ENCODE measurements at places on chromosomes 5 and 9.
A peak's percentile ranks its signal among the peaks of the same experiment; 100 is the strongest.

- no peak for DNase-seq
Observed at GRCh38 chr9:109499631-109500410, 1.7 kb upstream of the PTPN3 start.

GRCh38 chr9:107674721-107675277 lies 185.2 kb upstream of the KLF4 start:
- DNase-seq: peak; percentile 95

- no peak for DNase-seq
Observed at GRCh38 chr9:93177676-93178075, 6.3 kb upstream of the WNK2 start.

DNA sequence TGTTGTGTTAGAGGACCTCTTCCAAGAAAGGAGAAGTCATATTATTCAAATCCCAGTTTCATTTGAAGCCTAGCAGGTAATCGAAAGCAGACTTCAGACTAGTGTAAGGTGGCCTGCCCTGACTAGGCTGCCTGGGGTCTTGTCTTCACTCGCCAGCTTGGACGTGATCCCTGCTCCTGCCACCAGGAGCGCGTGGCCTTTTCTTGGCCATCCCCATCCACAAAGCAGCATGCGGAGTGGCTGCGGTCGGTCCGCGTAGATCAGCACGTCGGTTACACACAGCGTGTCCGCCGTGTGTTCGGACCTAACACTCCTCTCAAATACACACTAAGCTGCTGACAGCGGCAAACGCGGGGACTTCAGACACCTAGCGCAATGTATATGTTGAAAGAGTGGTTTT lies 37.3 kb downstream of the CFAP77 start:
- DNase-seq: no peak

DNA sequence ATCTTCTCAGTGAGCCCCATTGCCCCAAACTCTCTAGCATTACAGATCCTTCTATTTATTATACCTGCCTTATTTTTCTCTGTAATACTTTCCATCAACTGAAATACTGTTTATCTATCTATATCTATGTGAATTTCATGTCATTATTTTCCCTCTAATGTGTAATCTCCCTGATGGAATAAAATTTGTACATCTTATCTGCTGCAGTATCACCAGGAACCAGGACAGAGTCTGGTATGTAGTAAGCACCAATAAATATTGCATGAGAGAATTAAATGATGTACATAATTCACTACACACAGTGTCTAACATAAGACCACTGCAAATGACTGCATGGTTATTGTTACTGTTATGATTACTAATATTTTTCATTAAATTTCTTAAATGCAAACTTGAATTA lies 759.1 kb downstream of the PRELID2 start:
- no peak for DNase-seq

- no peak for DNase-seq
Observed at GRCh38 chr5:4879075-4879474, 261.1 kb upstream of the ADAMTS16 start.

DNA sequence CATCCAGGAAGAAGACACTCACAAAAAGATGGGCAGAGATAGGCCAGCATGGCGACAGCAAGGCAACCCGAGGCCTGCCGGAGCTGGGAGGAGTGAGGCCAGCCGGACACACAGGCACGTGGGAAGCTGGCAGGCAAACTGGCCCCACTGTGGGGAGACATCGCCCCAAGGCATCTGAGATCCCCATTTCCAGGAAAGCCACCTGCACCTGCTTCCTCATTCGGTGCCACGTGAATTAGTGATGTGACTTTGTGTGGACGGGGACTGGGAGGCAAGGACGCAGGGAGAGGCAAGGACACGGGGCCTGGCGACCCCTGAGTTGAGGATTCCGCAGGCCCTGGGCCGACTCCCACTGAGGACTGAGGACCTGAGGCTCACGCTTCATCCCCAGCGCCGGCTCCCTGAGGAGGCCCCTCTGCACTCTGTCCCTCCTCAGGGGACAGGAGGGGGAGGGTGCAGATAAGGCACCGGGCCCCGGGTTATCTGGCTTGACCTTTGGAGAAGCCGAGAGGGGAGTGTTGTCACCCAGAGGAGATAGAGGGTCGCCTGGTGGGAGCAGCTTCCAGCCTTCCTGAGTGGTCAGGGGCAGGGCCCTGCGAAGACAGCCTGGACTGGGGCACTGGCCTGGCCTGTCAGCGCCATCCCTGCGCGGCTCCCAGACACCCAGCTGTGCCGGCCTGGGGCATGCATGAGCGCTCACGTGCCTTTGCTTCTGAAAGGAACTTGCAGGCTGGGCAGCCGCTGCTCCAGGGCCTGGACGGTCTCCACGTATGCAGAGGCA lies 39.7 kb downstream of the NDUFS6 start:
- no peak for DNase-seq

DNA sequence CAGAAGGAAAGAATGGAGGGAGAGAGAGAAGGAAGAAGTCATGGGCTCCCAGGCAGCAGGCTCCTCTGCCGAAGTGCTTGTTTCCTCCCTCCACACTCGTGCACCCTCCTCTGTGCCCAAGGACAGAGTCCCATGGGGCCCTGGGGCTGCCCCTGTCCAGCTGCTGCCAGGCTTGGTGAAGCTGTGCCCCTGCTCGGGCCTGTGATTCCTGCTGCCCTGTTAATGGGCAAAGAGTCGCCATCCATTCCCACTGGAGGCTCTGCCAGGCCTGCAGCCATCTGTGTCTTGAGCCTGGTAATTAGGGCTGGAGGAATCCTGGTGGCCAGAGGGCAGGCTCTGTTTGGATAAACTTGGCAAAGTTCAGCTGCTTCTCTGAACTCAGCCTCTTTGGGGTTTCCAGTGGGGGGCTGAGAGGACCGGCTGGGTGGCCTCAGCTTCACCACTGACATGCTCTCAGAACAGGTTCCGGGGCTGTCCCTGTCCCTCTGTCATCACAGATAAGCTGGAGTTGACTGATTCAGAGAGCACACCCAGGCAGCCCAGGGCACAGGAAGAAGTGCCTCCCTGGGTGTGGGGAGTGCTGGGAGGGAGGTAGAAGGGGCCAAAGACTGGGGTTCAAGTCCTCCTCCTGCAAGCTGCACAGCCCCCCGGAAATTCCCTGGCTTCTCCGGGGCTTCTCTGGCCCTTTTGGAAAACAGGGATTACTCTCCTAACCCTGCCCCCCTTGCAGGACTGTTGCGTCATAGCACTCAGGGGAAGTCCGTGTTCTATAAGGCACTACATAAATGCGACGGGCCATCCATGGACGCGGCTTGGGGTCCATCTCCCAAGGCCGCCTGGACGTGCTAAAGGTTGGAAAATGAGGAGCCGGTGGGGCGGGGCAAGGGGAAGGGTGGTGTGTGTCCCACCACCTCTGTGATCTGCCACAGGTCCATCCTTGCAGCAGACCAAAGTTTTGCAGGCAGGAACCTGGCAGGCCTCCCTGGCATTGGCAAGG lies 154.8 kb downstream of the PAX5 start:
- no peak for DNase-seq

GRCh38 chr9:77158772-77159513 lies 18.4 kb upstream of the VPS13A start:
- no peak for DNase-seq

GRCh38 chr9:8492024-8492423 lies 692.4 kb upstream of the DMAC1 start:
- no peak for DNase-seq

GRCh38 chr5:1659100-1659981 lies 135.6 kb upstream of the LPCAT1 start:
- no peak for DNase-seq

- no peak for DNase-seq
Observed at GRCh38 chr5:140011297-140011802, 31.7 kb downstream of the NRG2 start.

DNA sequence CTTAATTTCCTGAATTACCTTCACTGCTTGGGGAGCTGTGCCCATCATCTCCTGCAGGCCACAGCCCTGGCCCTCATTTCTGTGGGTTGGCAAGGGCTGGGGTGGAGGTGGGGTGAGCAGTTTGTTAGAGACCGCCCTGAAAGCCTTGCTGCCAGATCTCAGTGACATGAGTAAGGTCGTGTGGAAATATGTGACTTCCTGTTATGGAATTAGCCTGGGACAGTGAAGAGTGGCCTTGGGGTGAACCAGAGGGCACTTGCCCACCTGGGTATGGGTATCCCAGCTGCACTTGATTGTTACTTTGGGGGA lies 2.5 kb upstream of the HNRNPAB start:
- no peak for DNase-seq

GRCh38 chr9:96441798-96442445 lies 8.0 kb upstream of the HABP4 start:
- DNase-seq: peak; percentile 65

DNA sequence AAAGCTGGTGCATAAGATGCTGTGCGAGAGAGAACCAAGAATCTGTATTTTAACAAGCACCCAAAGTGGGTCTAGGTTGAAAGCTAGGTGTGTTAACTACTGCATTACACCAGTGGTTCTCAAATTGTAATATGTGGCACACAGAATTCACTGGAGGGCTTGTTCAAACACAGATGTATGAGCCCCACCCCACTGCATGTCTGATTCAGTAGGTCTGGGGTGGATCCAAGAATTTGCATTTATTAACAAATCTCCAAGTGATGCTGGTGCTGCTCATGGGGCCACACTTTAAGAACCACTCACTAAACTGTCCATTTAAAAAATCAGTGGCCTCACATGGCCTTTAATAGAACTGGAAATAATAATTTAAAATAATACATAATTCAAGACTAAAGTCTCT lies 40.4 kb downstream of the LPAR1 start:
- DNase-seq: no peak

GRCh38 chr5:180607861-180608571 lies 16.7 kb upstream of the SCGB3A1 start:
- DNase-seq: no peak

GRCh38 chr5:132013711-132014110 lies 2.3 kb upstream of the ACSL6 start:
- no peak for DNase-seq

DNA sequence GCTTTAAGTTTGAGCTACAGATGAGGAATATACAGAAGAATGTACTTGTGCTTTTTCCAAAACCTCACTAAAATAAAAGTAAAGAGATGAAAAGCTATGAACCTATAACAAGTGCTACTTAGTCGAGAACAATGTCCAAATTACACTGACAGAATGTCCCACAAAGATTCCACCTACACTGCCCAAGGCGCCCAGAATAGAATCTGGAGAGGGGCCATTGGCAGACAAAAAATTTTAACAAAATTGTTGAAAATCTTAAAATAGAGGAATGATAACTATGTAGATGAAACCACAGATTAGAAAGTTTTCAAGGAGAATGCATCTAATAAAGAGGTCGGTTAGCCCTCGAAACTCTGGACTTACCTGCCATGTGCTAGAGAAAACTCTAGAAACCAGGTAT lies 235.3 kb downstream of the CETN3 start:
- no peak for DNase-seq

- no peak for DNase-seq
Observed at GRCh38 chr9:135478829-135479468, 633 bp upstream of the PPP1R26 start.

Data from HL-60 (cell line).